ENCODE measurements at places on chromosomes 12 and 14. TPM values are rescaled to one million over a fixed set of nuclear protein-coding genes. Genes with fewer than 3 reads are reported as not detected.

The NTF3 gene
- not detected for total RNA-seq

The PSMB5 gene
- 129 TPM for total RNA-seq

The TMEM116 gene
- 9.2 TPM for total RNA-seq

The PCED1B gene
- total RNA-seq, result 1.9 TPM

The KRT75 gene
- total RNA-seq, result not detected

The RIPK3 gene
- 16.5 TPM for total RNA-seq

The ZNF140 gene
- total RNA-seq, result 12.3 TPM

The ERC1 gene
- 54.0 TPM for total RNA-seq

- DNase-seq, result no peak
Measured at GRCh38 chr14:68949601-68949965, 29.5 kb downstream of the ACTN1 start.

- no peak for DNase-seq
Measured at GRCh38 chr14:81285245-81285644, 64.5 kb upstream of the GTF2A1 start.

GRCh38 chr12:45774508-45775162 lies 45.1 kb downstream of the ARID2 start:
- DNase-seq, result no peak

GRCh38 chr12:34107781-34108404 lies 85.6 kb downstream of the ALG10 start:
- no peak for DNase-seq

DNA sequence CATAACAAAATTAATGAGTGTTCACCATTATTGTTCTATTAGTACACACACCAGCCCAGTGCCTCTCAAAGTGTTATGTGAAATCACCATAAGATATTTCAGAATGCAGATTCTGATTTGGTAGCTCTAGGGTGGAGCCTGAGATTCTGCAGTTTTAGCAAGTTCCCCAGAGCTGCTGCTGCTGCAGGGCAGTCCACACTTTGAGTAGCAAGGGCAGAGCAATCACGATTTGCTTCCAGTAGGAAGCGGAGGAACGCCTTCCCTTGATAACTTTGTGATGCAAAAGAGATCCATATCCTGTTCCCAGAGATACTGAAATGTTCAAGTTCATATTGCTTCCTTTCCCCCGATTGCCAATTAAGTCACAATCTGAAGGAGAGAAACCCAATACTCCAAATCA lies 57.9 kb downstream of the SLC17A8 start:
- no peak for DNase-seq

DNA sequence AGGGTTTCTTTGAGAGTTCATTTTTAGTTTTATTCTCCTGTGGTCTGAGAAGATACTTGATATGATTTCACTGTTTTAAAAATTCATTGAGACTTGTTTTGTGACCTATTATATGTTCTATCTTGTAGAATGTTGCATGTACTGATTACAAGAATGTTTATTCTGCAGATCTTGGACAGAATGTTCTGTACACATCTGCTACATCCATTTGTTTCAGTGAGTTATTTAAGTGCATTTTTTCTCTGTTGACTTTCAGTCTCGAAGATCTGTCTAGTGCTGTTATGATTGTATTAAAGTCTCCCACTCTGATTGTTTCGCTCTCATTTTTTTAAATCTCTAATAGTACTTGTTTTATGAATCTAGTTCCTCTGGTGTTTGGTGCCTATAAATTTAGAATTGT lies 1319.8 kb downstream of the TMEM121 start:
- no peak for DNase-seq

- DNase-seq, result no peak
Measured at GRCh38 chr12:15116086-15116485, 105.1 kb downstream of the RERG start.

- no peak for DNase-seq
Measured at GRCh38 chr14:26255213-26255612, 342.6 kb downstream of the NOVA1 start.

GRCh38 chr12:113802000-113802749 lies 163.9 kb downstream of the RBM19 start:
- DNase-seq, result no peak

- no peak for DNase-seq
Measured at GRCh38 chr14:93728651-93729016, 59.7 kb downstream of the PRIMA1 start.

GRCh38 chr12:64004641-64005040 lies 160.1 kb downstream of the SRGAP1 start:
- DNase-seq, result no peak

- no peak for DNase-seq
Measured at GRCh38 chr14:94691660-94692034, 78.3 kb downstream of the GSC start.

DNA sequence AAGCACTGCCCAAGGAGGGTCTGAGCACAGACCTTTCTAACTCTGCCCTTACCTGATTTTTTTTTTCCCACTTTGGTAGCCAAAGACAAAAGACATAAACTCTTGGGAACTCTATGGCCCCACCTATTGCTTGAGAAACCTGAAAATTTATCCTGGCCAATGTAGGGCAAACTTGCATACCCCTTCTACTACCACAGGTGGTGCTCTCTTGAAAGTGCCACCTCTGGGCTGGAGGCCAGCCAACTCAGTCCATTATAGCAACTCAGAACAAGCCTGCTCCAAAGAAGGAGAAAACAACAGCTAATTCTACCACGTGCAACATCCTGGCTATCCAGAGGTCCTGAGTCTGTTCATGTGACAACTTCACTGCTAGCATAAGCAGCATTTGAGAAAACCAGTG lies 55.7 kb upstream of the ABCD2 start:
- no peak for DNase-seq

DNA sequence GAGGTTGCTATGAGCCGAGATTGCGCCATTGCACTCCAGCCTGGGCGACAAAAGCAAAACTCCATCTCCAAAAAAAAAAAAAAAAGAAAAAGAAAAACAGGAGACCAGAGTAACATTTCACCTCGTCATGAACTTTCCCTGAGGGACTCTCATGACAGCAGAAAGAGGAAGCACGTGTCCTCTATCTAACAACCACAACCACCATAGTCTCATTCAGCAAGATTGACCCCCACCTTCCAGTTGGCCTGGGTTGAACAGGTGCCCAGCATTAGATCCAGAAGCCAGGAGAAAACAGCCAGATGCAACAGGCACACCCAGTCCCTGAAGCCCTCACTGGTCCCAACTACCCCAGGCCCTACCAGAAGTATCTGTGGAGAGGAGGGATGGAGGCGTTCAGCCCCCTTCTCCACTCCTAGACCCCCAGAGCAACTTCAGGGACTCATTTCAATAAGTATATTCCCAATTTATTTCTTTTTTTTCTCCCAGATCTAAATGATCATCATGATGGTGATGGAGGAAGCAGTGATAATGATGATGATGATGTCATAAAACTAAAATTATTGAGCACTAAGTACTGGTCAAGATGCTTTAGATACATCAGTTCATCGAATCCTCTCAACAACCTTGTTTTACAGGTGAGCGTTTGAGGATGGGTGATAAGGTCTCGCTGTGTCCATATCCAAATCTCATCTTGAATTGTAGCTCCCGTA lies 235.0 kb downstream of the EFCAB11 start:
- DNase-seq, result no peak

DNA sequence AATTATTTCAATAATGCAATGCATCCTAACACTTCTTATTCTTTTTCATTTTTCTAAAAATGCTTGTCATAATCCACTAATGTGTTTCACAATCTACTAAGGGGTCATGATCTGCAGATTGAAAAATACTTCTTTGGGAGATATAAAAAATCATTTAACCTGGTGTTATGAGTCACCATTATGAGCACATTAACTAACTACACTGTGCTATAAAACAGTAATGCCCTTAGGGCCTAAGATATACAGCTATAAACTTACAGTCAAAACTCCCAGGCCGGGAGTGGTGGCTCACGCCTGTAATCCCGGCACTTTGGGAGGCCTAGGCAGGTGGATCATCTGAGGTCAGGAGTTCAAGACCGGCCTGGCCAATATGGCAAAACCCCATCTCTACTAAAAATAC lies 14.2 kb downstream of the ATXN2 start:
- no peak for DNase-seq

- no peak for DNase-seq
Measured at GRCh38 chr14:89794096-89794495, 160.4 kb downstream of the EFCAB11 start.

- DNase-seq, result no peak
Measured at GRCh38 chr12:45637242-45637641, 92.3 kb upstream of the ARID2 start.

- DNase-seq, result no peak
Measured at GRCh38 chr14:103315351-103315911, 18.6 kb upstream of the EIF5 start.

DNA sequence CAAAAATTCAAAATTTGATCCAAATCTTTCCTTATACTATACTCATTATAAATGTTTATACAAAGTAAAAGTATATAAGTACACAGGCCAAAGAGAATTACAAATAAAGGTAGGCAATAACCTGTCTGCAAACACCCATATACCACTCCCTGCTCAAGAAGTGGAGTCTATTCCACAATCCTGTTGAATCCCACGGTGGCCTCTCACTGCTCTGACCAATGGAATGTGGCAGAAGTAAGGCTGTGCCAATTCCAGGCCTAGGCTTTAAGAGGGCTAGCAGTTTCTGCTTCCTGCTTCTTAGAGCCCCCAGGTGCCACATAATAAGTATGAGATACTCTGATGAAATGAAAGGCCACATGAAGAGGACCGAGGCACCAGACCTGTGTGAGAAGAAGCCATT lies 79.8 kb upstream of the CFL2 start:
- DNase-seq, result no peak

DNA sequence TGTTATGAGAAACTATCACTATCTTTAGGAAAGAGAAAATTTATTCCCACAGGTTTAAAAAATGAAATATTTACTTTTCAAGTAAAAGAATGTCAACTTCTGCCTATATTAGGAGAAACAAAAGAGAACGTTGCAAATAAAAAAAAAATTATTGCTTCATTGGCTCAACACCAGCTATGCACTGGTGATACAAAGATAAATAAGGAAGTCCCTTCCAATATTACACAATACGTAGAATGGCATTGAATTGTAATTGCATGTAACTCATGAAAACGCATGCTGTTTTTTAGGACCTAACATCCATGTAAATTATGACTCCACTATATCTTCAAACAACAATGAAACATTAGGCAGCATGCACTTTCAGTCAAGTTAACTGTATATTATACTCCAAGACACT lies 56.4 kb upstream of the RERGL start:
- no peak for DNase-seq

GRCh38 chr12:67650388-67651131 lies 2.0 kb downstream of the DYRK2 start:
- no peak for DNase-seq

GRCh38 chr12:13547283-13547682 lies 350.8 kb downstream of the EMP1 start:
- no peak for DNase-seq

GRCh38 chr12:240566-240965 lies 22.1 kb downstream of the SLC6A13 start:
- DNase-seq, result no peak

Data from omental fat pad (tissue), 4 donors.